ENCODE measurements at places on chromosomes 1 and 21.

- peak; percentile 69 for DNase-seq
These were observed 12.3 kb downstream of the TNFRSF1B start for GRCh38 chr1:12179111-12179519.

DNA sequence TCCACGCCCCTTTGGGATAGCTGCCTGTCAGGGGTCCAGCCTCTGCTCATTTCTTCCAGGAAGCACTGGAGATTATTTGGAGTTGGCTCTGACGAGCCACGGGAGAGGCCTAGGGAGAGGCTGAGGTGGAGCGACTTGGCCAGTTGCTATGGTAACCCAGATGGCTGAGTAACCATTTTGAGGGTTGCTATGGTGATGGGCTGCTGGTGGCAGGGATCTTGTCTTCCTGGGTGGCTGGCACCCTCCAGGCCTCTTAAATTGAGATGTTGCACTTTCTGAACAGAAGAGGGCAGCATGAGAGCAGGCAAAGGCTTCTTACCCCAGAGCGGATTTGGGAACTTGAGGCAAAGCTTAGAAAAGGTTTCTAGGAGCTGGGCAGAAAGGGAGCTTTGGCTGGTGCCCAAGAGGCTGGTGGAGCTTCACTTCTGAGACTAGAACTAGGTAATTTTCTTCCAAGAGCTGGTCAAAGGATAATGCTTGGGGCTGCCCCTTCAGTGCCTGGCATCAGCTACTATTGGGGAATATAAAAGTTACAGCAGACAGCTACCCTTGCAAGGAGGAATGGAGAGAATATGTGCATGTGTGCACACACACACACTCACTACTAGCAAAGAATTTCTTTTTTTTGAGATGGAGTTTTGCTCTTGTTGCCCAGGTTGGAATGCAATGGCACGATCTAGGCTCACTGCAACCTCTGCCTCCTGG, 72.5 kb downstream of the NDUFS5 start:
- peak; percentile 15 for DNase-seq

DNA sequence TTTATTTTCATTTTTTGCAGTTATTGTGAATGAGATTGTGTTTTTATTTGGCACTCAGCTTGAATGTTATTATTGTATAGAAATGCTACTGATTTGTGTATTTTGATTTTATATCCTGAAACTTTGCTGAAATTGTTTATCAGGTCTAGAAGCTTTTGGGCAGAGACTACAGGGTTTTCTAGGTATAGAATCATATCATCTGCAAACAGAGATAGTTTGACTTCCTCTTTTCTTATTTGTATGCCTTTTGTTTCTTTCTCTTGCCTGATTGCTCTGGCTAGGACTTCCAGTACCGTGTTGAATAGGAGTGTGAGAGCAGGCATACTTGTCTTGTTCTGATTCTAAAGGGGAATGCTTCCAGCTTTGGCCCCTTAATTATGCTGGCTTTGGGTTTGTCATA, 27.3 kb downstream of the ZNF691 start:
- DNase-seq, result no peak

GRCh38 chr1:193973428-193973827, 787.0 kb upstream of the B3GALT2 start:
- DNase-seq, result no peak

DNA sequence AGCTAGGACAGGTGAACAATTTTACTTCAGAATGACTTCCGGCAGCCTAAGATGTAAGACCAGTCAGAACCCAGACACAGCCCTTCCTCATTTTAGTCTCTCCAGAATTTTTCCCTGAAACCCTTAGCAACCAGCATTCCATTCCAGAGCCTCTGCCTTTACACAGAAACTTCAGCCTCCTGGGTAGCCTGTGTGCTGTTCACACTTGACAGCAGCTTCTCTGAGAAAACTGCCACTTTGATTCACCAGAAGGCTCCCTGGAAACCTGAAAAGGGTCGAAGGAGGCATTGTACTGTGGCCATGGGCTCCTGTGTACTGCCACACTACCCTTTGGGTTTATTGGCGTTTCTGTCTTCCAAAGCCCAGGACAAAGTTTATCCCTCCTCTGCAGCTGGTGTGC, 17.4 kb downstream of the HYI start:
- DNase-seq, result no peak

- DNase-seq, result no peak
These were observed 441.5 kb downstream of the PLA2G4A start for GRCh38 chr1:187270256-187270655.

DNA sequence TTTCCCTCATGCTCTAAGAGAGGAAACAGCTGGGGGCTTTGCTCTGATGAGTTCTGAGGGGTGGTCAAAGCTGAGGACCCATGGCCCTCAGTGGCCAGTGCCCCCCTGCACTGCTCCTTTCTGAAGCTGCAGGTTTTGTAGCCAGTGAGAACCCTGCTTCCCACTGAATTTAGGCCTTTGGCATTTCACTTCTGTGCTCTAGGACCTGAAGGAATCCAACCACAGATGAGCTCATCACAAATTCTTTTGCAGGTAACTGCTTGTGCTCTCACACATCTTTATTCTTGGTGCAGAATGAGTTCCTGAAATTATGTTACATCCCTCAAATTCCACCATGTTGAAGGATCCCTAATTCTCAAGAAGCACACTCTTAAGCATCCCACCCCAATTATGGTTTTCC, 248.7 kb upstream of the IRF2BP2 start:
- no peak for DNase-seq

DNA sequence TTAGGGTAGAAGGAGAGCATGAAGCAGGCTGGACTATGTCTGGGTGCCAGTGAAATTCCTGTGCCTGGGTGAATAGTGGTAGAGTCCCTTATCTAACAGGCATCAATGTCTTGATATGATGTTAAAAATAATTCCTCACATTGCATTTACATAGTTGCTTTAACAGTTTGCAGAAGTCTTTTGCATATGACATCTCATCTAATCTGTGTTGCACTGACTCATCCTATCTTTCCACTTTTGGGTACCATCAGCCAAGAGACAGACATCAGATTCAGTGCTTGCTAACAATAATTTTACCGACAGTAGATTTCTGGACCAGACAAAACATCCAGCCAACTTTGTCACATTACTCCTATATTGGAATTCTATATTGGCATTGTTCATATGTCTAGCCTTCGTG, 92.5 kb downstream of the WDR64 start:
- DNase-seq, result no peak

GRCh38 chr1:172638885-172639831, 19.7 kb upstream of the FASLG start:
- peak; percentile 17 for DNase-seq

DNA sequence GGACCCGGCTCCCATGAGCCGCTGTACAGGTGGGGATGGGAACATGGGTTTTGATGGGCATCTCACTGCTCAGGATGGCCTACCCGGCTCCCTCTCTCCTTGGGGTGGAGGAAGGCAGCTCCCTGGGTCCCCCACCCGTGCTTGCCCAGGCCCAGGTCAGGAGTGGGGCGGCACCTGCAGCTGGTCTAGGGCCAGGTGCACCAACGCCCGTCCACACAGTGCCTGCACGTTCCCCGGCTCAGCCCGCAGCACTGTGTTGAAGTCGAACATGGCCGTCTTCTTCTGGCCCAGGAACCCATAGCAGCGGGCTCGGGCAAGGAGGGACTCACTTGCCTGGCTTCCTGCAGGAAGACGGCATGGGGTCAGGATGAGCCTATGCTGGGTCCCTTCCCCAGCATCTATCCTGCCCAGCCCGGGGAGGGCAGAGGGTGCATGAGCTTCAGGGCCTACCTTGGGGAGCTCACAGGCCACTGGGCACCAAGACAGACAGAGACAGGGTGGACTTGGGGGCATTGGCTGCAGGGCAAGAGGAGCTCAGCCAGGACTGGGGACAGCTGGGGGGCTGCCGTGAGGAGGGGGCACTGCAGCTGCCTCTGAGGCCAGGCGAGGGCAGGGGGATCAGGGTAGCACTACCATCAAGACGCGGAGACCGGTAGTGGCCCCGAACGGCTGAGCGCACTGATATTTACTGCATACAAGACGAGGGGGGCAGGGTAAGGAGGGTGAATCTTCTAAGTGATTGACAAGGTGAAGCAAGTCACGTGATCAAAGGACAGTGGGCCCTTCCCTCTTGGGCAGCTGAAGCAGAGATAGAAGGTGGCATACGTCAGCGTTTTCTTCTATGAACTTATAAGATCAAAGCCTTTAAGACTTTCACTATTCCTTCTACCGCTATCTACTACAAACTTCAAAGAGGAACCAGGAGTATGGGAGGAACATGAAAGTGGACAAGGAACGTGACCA, 17.8 kb downstream of the TTC34 start:
- no peak for DNase-seq

GRCh38 chr1:27563341-27563590, 40.7 kb downstream of the AHDC1 start:
- no peak for DNase-seq

- no peak for DNase-seq
These were observed 15.2 kb downstream of the GADD45A start for GRCh38 chr1:67700220-67700619.

DNA sequence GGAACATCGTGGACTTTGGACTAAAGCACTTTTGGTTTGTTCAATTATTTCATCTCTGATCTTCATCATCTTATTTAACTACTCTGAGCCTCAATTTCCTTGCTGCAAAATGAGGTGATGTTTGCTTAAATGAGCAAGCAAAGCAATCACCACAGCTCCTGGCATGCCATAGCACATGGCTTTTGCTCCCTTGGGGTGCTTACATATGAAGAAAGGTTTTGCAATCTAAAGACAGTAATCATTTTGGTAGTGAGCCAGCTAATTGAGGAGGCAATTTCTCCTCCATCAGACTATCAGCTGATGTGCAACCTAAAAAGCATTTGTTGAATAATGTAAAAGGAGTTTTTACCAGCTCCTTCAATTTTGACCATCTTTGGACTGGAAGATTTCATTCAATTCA, 68.8 kb upstream of the KCNJ15 start:
- DNase-seq, result no peak

DNA sequence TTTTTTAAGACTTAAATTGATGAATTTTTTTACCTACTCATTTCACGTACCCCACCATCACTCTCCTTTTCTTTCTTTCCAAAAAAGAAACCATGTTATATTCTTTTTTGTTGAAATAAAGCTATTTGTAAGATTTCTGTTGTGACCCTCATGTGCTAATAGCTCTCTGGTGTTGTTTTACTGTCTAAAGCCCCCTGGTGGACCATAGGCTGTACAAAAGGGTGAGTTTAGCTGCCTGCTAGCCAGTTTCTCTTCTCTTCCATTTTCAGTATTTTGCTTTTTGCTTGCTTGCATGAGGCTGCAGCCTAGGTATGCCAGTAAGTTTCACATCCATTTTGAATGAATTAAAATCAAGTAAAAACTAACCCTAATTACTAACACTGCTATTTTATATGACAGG, 15.6 kb upstream of the VAMP3 start:
- DNase-seq, result no peak

GRCh38 chr1:147726168-147726567, 34.2 kb downstream of the GJA5 start:
- no peak for DNase-seq
